ENCODE measurements at places on chromosomes 7 and 10. TPM values are rescaled to one million over a fixed set of nuclear protein-coding genes. Genes with fewer than 3 reads are reported as not detected.

- no peak overlapping the region for H3K4me3 ChIP-seq
- peaks cover 2% of the 10 kb centered on the region for H3K36me3 ChIP-seq
- DNase-seq = peak; percentile 20
- peaks cover 11% of the 10 kb centered on the region for H3K4me1 ChIP-seq
Measured at GRCh38 chr10:21888959-21889358, 114.6 kb downstream of the DNAJC1 start.

DNA sequence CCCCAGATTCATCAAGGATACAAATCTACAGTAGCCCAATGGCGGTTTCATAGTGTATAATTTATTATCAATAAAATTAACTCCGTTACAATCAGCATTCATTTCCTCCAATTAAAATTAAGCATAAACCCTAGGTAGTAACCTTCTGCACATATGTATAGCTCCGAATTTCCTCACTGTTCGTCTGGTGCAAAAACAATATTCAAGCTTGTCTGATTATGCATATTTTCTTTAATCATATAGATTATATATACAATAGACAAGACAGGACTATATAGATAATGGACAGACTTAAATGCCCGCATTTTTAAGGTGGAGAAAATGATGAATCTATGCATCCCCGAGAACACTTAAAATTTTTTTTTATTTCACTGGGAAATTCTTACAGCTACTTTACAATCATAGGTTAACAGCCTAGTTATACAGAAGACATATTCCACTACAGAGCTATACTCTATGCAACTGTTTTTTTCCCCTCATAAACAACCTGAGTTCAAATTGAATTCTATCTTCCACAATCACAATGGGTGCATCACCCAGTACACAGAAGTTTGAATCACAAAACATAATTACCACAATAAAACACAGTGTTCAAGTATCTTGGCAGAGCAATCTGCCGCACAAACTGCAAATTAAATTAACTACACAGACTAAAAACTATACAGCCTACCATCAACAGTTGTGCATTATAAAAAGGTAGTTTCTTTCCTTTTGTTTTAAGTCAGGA is 2.6 kb downstream of the HOXA9 start:
- H3K27ac ChIP-seq = no peak overlapping the region
- no peak overlapping the region for H3K4me3 ChIP-seq
- peaks cover 53% of the 10 kb centered on the region for H3K4me1 ChIP-seq
- DNase-seq = peak; percentile 11

Gene RPEL1
- total RNA-seq = not detected

DNA sequence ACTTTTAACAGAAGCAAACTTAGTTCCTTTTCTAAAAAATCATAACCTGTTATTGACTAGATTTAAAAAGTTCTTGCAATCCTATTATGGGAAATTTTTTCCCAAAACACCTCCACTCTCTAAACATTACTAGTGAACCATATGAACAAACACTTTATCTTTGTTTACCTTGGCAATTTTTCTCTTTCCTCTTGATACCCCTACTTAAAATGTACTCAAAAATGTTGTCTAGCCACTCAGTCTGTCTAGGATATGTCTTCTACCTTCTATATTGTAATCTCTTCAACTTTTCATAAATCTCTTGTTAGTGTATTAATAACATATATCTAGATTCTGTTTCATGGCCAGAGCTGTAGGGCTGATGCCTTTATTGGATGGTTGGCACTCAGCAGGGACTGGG is 630.0 kb upstream of the GRM3 start:
- H3K4me1 ChIP-seq = no peaks in the 10 kb centered on the region
- no peak for DNase-seq
- no peaks in the 10 kb centered on the region for H3K27me3 ChIP-seq
- no peaks in the 10 kb centered on the region for H3K36me3 ChIP-seq
- no peak overlapping the region for H3K4me3 ChIP-seq

GRCh38 chr7:152894295-152895170 is 135.0 kb downstream of the ACTR3B start:
- H3K4me1 ChIP-seq = no peaks in the 10 kb centered on the region
- H3K4me3 ChIP-seq = no peak overlapping the region
- no peak overlapping the region for H3K27ac ChIP-seq
- no peaks in the 10 kb centered on the region for H3K36me3 ChIP-seq
- peaks cover 7% of the 10 kb centered on the region for H3K27me3 ChIP-seq
- peak; percentile 25 for DNase-seq

DNA sequence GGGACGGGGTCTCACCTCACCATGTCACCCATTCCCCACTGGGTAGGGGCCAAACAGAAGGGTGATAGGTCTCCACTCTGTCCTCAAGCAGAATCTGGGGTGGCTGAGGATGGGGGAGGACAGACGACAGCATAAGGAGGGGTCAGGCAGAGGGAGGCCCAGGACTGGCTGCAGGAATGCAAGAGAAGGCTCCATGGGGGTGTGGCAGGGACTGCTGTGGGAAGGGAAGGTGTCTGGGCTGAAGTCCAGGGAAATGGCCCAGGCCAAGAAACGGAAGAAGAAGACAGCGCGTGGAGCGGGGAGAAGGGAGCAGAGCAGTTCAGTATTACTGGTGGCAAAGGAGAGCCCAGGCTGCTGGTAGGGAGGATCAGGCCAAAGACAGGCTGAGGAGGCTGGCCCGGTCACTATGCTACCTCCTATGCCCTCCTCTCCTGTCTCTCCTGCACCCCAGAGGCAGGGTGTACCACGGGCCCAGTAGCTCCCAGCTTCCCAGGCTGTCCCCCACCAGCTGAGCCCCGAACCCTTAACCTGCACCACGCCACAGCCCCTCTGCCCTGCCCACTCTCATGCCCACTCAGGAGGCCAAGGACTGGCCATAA is 60.9 kb downstream of the GRB10 start:
- DNase-seq = no peak
- no peaks in the 10 kb centered on the region for H3K4me1 ChIP-seq
- no peaks in the 10 kb centered on the region for H3K27me3 ChIP-seq
- no peaks in the 10 kb centered on the region for H3K36me3 ChIP-seq
- H3K4me3 ChIP-seq = no peak overlapping the region
- no peak overlapping the region for H3K27ac ChIP-seq
